Activated CD4-positive, alpha-beta T cell treated with anti-CD3 and anti-CD28 coated beads, Interleukin-2, amount 10 ng/mL, durations not matched to agents 24 days and 14 days (primary cell): ENCODE measurements at places on chromosomes 2 and 18. TPM values are rescaled to one million over a fixed set of nuclear protein-coding genes. Genes with fewer than 3 reads are reported as not detected.

- no peak overlapping the region for H3K27ac ChIP-seq
- no peak for DNase-seq
Measured at GRCh38 chr2:219478916-219479315, 19.8 kb upstream of the GMPPA start.

LOXHD1 gene
- not detected in 2 replicates for total RNA-seq

GRCh38 chr2:133377599-133377998 lies 190.7 kb downstream of the NCKAP5 start:
- no peak overlapping the region for H3K4me3 ChIP-seq
- no peak overlapping the region for H3K27ac ChIP-seq
- no peaks in the 10 kb centered on the region for H3K27me3 ChIP-seq

- peaks cover 10% of the 10 kb centered on the region for H3K27me3 ChIP-seq
- peaks cover 66% of the 10 kb centered on the region for H3K36me3 ChIP-seq
- H3K4me1 ChIP-seq: peaks cover 45% of the 10 kb centered on the region
- peak overlapping the region; percentile 96 for H3K4me3 ChIP-seq
- peak; percentile 81 for DNase-seq
Measured at GRCh38 chr2:111122631-111123421, 2.1 kb downstream of the BCL2L11 start.

DNA sequence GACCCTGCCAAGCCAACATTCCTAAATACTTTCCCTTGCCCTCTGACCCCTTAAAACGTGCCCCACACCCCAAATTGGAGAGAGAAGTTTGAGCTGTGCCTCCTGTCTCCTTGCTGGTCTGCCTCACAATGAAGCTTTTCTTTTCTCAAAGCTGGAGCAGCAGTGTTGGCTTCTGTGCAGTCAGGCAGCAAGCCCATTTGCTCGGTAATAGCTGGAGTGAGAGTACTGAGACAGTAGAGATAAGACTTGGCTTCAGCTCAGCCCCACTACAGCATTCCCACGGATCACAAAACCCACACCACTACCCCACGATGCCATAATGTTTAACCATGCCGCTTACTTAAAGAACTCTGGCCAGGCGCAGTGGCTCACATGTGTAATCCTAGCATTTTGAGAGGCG lies 73.0 kb downstream of the NCAPH start:
- no peaks in the 10 kb centered on the region for H3K27me3 ChIP-seq
- H3K4me3 ChIP-seq: no peak overlapping the region
- no peak overlapping the region for H3K27ac ChIP-seq

DNA sequence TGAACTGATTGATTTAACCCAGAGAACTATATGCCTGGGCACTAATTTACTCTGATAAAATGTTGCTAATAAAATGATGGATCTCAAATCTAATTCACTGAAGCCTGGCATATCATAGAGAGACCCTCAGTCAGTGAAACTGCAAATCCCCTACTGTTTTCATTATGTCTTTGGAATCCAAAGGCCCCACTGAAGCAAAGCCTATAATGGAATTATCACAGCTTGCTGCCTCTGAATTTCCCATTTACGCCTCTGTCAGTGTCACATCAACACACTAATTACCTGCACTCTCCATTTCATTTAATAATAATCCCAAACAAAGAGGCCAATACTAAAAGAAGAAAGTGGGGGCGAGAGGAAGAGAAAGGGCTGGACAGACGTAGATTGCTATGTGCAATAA lies 470.9 kb downstream of the MBD2 start:
- H3K4me1 ChIP-seq: no peaks in the 10 kb centered on the region
- no peak overlapping the region for H3K27ac ChIP-seq
- no peaks in the 10 kb centered on the region for H3K36me3 ChIP-seq
- no peaks in the 10 kb centered on the region for H3K27me3 ChIP-seq
- no peak overlapping the region for H3K4me3 ChIP-seq

DNA sequence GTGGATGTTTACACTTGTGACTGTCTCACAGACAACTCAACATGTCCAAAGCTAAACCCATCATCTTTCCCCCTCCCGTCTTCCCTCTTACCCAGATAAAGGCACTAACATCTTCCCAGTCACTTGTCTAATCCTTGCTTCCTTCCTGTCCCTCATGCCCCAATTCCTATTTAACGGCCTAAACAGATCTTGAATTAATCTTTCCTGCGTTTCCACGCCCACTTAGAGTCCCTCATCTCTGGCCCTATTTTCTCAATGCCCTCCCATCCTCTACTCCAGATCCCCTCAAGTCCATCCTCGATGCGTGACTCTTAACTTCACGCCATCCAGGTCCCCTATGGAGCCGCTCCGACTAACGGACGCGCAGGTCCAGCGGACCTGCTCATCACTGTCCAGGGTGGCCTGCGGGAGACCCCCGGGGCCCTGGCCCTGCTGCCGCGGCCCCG lies 682 bp upstream of the SCLY start:
- peaks cover 8% of the 10 kb centered on the region for H3K27me3 ChIP-seq
- peaks cover 36% of the 10 kb centered on the region for H3K36me3 ChIP-seq
- peak overlapping the region; percentile 90 for H3K27ac ChIP-seq
- H3K4me3 ChIP-seq: peak overlapping the region; percentile 91

DNA sequence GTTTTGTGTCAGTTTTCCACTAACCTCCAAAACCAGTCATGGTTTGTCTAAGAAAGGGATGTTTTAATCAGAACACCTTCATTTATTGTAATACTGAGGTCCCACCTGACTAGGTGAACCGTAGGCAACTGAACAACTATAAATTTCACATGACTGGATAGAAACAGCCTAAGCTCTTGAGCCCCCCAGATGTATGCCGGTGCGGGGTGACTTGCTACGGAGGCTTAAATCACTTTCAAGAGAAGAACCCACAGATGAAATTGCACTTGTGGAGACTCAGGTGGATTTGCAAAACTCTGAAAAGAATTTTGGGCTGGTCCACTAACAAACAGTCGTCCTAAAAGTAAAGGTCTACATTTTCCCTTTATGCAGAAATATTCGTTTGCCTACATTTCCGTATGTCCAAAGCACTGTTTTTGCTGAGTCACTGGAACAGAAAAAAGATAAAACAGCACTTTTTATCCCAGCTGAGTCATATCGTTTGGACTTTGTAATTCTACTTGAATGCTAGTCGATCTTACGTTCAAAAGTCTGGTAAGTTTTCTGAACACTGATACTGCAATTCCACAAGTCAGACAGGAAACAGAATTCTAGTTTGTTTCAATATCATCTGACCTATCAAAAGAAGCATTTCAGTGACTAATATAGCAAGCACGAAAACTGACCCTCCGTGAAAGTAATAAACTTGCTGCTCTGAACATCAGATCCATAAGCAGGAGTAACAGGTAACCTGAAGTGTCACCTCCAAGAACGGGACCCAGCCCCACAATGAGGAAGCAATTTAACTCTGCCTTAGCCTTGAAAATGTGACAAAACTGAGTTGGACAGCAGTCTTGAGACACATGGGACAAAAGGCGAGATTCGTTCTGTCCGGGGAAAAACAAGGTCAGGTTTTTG lies 18.1 kb downstream of the ZNF516 start:
- H3K27ac ChIP-seq: no peak overlapping the region
- no peak overlapping the region for H3K4me3 ChIP-seq
- peaks cover 9% of the 10 kb centered on the region for H3K4me1 ChIP-seq
- H3K27me3 ChIP-seq: peaks cover 28% of the 10 kb centered on the region
- H3K36me3 ChIP-seq: no peaks in the 10 kb centered on the region

TTC39C gene
- 28.8 and 29.2 TPM in 2 replicates for total RNA-seq

- no peaks in the 10 kb centered on the region for H3K27me3 ChIP-seq
- H3K4me3 ChIP-seq: no peak overlapping the region
- H3K36me3 ChIP-seq: peaks cover 7% of the 10 kb centered on the region
- no peak for DNase-seq
- no peaks in the 10 kb centered on the region for H3K4me1 ChIP-seq
Measured at GRCh38 chr2:30645745-30646119, 161.5 kb downstream of the CAPN13 start.

DNA sequence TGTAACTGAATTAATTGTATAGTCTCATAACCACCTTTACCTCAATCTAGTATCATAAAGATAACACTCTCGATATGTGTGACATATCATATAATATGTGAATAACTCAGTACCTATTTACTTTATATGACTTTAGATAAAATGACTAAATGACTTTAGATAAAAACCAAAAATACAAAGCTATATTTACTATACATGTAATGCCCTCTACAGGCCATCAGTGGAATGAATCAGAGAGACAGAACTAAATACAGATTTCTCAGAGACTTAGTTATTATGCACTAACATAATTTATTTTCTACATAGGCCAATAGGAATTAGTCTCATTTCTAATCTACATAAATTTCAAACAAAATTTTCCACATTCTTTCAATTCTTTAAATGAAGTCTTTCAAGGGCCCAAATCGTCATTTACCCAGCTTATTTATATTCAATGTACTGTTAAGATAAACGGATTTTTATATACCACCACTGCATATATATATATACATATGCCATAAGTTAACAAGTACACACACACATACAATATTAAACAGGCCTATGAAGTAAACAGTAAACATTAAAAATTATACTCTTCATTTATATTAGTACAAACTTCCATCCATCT lies 219.9 kb downstream of the EXOC6B start:
- no peak overlapping the region for H3K27ac ChIP-seq
- peaks cover 2% of the 10 kb centered on the region for H3K27me3 ChIP-seq
- no peak overlapping the region for H3K4me3 ChIP-seq
- no peaks in the 10 kb centered on the region for H3K36me3 ChIP-seq
- no peak for DNase-seq

CYBRD1 gene
- 4.7 and 5.1 TPM in 2 replicates for total RNA-seq

DNA sequence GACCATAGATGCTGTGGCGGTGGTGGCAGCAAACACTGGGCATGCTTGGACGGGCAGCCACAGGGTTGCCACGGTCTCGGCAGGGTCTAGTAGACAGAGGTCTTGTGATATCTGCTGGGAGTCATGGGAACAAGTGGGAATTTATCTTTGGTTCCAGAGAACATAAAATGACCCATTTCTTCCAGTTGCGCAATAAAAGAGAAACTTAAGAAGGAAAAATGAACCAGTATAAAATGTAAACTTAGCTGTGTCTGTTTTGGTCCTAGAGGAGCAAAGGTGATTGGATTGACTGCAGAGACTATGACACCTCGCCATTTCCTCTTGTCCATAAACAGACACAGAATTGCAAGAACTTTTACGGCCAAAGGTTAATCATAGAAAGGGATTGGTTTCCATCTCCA lies 132.6 kb upstream of the RBBP8 start:
- H3K27me3 ChIP-seq: peaks cover 27% of the 10 kb centered on the region
- H3K27ac ChIP-seq: no peak overlapping the region
- no peaks in the 10 kb centered on the region for H3K36me3 ChIP-seq
- no peaks in the 10 kb centered on the region for H3K4me1 ChIP-seq
- H3K4me3 ChIP-seq: no peak overlapping the region
